Activated T-cell treated with anti-CD3 and anti-CD28 coated beads, Interleukin-2, amount 50 U/mL, for 72 hours (primary cell): ENCODE measurements at places on chromosomes 11 and 22. TPM values are rescaled to one million over a fixed set of nuclear protein-coding genes. Genes with fewer than 3 reads are reported as not detected.

MB gene
- 0.69 TPM for total RNA-seq

DEFB131B gene
- not detected for total RNA-seq

MIAT gene
- total RNA-seq = 113 TPM

DNA sequence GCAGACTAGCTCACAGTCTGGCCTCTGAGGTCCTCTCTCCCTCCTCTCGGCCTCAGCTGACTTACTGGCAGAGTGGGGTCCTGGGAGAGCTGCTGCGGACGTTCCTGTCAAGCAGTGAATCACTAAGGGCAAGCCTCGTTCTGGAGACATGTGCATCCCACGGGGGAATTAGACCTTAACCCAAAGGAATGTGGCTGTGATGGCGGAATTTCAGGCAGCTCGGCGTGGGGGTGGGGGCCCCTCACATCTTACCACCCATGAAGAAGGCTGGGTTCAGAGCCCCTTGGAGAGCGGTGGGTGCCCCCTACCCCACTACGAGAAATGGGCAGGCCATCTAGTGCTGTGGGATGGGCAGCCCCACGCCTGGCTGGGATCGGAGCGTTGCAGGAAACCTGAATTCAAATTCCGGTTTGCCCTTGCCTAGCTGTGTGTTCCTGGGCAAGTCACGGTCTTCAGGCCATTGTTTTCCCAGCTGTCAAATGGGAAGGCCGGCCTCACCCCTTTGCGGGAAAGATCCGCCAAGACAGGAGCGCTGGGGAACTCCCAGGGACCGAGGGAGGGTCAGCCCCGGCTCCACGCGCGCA is 554 bp downstream of the LRRC32 start:
- H3K27ac ChIP-seq = no peak overlapping the region
- peaks cover 22% of the 10 kb centered on the region for H3K27me3 ChIP-seq
- peaks cover 53% of the 10 kb centered on the region for H3K4me1 ChIP-seq

PKDREJ gene
- total RNA-seq = not detected

- H3K4me1 ChIP-seq = no peaks in the 10 kb centered on the region
- no peak for DNase-seq
- no peak overlapping the region for H3K4me3 ChIP-seq
- no peaks in the 10 kb centered on the region for H3K36me3 ChIP-seq
- no peak overlapping the region for H3K27ac ChIP-seq
- H3K27me3 ChIP-seq = no peaks in the 10 kb centered on the region
These were observed 223.8 kb upstream of the DDI1 start for GRCh38 chr11:103812680-103813079.

DNA sequence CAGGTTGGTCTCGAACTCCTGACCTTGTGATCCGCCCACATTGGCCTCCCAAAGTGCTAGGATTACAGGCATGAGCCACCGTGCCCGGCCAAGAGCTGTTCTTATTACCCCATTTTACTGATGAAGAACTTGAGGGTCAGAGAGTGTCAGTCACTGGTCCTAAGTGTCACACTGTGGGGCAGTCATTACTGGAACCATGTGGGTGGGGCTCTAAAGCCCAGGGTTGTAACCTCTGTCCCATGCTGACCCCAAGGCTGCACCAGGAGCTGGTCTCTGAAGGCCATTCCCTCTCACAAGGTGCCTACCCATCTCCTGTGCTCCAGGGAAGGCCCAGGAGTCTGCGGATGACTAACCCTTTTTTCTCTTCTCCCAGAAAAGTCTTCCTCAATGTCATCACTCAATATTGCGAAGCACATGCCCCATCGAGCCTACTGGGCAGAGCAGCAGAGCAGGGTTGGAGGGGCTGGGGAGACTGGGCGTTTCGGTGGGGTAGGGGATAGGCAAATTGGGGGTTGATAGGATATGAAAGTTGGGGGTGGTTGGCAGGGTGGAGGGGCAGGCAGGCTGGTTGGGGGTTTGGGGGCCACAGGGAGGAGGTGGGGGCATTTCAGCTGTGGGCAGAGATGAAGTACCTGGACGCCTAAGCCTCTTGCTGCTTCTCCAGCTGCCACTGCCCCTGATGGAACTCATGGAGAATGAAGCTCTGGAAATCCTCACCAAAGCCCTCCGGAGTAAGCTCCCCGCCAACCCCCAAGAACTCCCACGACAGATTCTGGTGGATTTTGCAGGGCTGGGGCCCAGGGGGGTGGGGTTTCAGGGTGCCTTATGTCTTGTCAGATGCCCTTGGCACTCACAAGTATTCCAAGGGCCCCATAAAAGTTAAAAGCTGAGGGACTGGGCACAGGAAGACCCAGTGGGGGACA is 2.0 kb upstream of the ESRRA start:
- peaks cover 32% of the 10 kb centered on the region for H3K27me3 ChIP-seq
- peaks cover 10% of the 10 kb centered on the region for H3K36me3 ChIP-seq
- no peak overlapping the region for H3K4me3 ChIP-seq
- DNase-seq = no peak
